ENCODE measurements at places on chromosomes 1 and 21.
A peak's percentile ranks its signal among the peaks of the same experiment; 100 is the strongest.

GRCh38 chr1:94823116-94823515 is 3.0 kb downstream of the SLC44A3 start:
- no peak for DNase-seq

DNA sequence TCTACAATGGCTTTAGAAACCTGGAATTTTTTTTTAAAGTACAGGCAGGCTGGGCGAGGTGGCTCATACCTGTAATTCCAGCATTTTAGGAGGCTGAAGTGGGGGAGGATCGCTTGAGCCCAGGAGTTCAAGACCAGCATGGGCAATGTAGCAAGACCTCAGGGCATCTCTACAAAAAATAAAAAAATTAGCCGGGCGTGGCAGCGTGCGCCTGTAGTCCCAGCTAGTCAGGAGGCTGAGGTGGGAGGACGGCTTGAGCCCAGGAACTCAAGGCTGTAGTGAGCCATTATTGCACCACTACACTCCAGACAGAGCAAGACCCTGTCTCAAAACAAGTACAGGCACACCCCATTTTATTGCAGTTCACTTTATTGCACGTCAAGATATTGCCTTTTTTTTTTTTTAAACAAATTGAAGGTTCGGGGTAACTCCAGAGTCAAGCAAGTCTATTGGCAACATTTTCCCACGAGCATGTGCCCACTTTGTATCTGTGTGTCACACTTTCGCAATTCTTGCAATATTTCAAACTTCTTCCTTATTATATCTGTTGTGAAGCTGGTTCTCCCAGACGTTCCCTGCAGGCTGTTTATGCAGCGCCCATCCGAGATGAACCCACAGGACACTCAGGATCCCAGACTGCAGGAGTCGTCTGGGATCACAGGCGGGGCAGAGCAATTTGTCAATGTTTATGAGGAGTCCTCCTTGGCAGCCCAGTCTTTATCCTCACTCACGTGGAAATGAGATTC is 4.7 kb downstream of the HES2 start:
- no peak for DNase-seq

- no peak for DNase-seq
Observed at GRCh38 chr1:54259546-54260140, 59.7 kb downstream of the MRPL37 start.

- peak; percentile 7 for DNase-seq
Observed at GRCh38 chr1:80917225-80917624, 883.5 kb upstream of the ADGRL2 start.

- no peak for DNase-seq
Observed at GRCh38 chr1:180851995-180852887, 60.5 kb upstream of the KIAA1614 start.

DNA sequence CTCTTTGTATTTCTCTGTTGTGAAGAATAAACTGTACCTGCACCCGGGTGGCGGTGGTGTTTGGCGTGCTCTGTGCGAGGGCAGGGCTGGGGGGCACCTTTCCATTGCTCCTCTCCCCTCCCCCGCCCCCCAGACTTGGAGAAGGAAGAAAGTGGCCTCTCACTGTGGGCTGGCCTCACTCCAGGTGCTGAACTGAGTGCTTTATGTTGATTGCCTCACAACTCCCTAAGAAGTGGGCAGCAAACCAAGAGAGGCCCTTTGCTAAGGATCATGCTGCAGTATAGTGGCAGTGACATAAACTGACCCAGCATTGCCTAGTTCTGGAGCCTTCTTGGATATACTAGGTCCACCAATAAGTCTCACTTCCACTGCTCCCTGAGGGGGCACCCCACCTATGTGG is 20.2 kb downstream of the A3GALT2 start:
- no peak for DNase-seq

DNA sequence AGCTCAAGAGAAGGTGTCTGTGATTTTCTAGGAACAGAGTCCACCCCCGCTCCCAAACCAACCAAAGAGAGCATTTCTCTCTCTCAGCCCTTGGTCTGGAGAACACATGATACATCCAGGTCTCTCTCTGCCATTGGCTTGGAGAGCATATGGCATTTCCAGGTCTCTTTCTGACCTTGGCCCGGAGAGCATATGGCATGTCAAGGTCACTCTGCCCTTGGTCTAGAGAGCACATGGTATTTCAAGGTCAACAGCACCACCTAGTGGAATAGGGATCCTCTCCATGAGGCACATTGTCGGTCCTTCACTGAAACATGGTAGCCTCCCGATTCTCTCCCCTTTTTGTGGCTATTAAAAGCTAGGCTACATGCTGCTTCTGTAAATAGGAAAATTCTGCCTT is 437.7 kb upstream of the OLFM3 start:
- DNase-seq = no peak

DNA sequence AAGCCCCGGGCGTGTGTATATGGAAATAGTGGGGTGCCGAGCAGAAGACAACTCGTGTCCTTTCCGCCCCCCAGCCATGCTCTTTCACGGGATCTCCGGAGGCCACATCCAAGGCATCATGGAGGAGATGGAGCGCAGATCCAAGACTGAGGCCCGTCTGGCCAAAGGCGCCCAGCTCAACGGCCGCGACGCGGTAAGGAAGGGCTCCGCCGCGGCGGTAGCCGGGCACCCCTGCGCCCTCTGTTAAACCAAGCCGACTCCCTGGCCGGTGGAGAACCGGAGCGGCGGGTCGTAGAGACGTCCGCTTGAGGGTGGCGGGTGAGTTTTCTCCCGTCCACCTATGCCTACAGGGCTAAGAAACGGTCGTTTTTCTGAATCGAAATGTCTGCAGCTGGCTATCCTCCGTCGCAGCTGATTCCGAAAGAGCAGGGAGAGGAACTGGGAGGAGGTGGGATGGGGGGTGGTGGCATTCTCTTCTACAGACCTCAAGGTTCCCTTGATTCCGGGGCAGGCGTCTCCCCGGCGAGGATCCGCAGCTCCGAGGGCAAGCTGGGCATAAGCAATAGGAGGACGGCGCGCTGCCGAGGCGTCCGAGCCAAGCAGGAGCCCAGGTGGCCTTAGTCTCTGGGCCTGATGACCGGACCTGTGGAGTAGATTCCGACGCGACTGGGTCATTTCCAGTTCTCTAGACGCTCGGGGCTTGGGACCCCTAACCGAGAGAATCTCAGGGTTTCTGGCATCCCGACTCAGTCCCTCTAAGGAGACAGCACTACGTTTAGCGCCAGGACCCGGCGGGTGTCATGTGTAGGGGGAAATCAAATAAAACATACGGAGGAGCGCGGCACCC is 856 bp downstream of the LHX9 start:
- DNase-seq = no peak

DNA sequence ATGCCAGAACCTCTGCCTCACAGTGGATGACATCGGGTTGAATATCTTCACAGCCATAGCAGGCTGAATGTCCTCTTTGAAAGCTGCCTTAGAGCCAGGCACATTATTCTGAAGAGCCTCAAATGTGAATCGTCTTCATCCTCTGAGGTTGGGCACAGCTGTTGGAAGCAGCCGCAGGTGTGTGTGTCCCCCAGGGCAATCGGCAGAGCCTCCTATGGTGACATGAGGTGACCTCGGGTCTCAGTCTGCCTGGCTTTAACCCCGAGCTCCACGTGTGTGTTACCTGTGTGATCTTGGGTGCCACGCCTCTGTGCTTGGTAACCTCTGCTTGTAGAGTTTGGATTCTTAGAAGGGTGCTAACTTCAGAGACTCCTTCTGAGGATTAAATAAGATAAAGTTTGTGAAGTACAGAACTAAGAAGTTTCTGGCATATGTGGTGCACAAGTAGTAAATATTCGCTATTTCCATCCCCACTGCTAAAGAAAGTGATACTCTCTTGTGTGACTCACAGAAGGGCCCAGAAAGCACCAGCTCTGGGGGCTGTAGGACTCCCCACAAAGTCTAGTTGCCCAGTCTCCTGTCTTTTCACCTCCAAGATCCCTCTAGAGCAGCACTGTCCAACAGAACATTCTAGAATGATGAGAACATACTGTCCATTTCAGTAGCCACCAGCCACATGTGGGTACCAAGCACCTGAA is 500.9 kb downstream of the NPHP4 start:
- DNase-seq = no peak

DNA sequence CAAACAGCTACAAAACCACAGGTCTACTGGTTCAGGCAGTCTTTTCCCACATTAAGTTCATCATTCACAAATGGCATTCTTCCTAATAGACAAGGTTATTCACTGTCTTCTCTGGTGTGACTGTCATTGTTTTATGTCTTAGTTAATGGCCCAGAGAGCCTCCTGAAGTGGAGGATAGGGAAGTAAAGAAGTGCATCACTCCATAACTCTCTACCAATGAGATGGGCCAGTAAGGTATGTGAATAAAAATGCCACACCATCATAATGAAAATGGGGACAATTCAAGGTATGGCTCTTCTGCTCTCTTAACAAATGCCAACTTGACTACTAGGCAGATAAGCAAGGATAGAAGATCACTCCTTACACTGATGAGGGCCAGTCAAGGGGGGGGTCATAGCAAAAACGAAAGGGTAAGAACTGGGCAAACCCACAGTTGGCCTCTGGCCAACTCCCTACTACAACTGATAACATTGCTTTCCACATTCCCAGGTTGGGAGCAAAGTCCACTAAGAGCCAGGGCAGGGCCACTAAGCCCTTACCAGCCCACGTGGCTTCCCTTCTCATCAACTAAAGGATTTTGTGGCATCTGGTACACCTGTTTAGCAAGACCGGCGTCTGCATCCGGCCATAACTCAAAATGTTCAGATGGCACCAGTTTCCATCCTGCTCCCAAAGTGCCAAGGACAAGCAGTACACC is 10.0 kb downstream of the PABPC4 start:
- no peak for DNase-seq

GRCh38 chr1:85303440-85304162 is 27.2 kb upstream of the BCL10 start:
- no peak for DNase-seq

DNA sequence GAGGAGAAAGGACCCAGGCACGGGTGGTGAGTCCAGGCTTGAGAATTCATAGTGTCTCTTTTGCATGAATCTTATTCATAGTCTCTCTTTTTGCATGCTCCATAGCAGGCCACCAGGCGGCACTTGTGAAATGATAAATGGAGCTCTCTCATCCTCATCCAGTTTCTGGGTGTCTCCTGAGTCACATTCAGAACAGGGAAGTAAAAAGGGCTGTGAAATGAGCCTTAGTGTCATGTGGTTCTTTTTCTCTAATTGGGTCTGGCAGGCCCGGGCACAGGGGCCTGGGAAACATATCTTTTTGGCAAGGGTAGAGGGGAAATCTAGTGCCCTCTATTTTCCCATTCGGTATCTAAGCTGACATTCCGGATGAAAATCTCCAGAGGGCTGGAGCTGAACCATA is 19.1 kb upstream of the NCF2 start:
- no peak for DNase-seq

Data from T47D (cell line).